Cerebellum (tissue), 4 donors: ENCODE measurements at places on chromosomes 2 and 18. TPM values are rescaled to one million over a fixed set of nuclear protein-coding genes. Genes with fewer than 3 reads are reported as not detected.

- no peak for DNase-seq
Measured at GRCh38 chr2:120279708-120280107, 27.1 kb downstream of the RALB start.

DNA sequence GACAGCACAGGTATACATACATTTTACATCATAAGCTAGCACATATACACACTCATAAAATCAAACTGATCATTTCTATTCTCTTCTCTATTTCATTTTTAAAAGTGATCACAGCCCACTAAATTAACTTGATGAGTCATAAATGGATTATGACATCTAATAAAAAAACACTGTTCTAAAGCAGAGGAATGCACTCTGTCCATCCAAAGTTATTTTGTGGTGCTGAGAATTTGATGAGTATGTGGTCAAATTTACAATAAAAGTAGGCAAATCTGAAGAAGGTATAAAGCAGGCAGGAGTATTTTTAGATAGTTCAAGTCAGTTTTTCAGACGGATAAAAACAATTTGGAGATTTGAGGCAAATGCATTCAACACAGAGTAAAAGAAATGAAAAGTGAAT, 104.4 kb downstream of the NOL4 start:
- no peak for DNase-seq

DNA sequence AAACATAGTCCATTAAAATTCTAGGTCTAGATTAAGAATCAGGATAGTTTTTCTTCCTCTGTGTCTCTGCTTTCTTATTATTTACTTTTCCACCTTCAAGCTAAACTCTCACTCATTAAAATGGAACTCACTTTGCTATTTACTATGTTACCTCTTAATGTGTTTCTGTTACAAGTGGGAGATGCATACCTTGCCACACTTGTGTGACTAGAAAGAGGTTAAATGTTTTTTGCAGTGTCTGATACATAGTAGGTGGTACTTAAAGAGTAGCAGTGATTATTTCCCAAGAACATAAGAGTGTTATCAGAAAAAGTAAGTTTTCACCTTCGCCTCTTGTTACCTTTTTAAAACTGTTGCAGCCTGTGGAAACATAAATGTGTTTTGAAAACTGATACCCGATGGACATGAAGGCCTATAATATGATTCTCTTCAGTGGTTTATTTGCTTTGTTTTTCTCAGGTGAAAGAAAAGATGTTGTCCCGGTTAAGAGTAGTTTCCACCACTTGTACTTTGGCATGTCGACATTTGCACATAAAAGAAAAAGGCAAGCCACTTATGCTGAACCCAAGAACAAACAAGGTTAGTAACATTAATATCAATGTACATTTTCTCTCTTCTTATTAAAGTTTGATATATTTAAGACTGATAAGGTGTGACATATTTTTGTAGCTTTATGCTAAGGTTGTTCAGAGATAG, 16.6 kb downstream of the ME2 start:
- DNase-seq = no peak

DNA sequence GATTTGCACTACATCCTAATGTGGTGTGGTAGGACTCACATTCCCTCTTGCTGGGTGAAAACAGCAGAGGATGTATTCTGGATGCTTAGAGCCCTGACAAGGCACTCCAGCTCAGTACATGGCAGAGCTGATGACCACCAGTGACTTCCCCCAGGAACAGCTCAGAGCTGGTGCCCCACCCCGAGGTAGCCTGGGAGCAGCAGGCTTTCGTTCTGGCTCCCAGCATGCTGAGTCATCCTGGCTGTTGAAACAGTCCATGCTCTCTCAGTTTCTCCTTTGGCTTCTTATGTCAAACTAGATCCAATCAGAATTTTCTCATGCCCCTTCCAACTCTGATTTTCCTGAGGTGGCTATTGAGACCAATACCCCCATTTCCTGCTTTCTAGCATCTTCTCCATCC, 438.2 kb downstream of the NBAS start:
- no peak for DNase-seq

DNA sequence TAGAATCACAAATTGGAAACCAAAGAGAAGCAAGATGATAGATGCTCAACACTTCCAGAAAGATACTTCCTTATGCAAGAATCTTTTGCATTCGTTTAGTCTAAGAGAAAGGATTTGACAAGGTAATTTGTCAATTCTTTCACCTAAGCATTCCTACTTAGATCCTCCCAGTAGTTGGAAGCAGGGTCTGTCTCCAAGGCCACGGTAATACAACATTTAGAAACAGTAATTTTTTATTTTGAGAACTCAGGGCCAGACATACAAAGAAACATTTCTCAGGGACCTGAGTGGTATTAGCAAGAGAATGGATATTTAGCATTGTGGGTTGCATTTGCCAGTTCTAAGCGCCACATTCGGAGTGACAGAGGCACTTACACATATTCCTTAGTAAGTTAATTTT, 68.6 kb downstream of the ACYP2 start:
- no peak for DNase-seq

GRCh38 chr2:15955232-15955988, 15.1 kb downstream of the MYCN start:
- DNase-seq = no peak

DNA sequence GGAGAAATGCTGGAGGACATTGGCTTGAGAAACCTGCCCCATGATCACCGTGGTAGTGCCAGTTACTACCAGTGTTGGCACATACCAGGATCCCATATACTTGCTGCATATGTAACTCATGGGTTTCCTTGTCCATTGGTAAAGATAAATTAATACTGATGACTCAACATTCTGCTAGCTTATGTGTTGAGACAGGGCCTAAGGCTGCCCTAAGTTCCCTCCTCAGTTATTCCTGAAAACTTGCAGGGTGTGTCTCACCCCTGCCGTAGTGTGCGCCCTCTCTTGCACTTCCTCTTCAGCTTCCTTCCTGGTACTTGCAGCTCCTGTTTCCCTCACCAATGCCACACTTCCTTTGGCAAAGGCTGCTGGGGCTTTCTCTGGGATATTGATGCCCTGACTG, 4.3 kb upstream of the INO80C start:
- no peak for DNase-seq

DNA sequence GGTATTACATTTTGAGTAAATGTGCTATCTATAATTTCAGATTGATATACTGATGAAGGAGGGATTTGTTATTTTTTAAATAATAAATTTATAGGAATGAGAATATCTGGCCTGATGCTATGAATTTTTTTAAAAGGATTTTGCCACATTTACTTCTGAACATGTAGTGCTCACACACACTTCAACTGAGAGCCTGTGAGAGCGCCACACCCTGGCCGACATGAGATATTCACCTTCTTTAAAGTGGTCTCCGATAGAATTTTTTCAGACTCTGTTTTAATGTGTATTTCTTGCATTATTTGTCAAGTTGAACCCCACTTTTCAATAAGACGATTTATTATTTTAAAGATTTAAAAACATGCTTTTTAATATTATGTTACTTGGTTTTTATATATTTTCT, 813.3 kb downstream of the DCC start:
- no peak for DNase-seq

DNA sequence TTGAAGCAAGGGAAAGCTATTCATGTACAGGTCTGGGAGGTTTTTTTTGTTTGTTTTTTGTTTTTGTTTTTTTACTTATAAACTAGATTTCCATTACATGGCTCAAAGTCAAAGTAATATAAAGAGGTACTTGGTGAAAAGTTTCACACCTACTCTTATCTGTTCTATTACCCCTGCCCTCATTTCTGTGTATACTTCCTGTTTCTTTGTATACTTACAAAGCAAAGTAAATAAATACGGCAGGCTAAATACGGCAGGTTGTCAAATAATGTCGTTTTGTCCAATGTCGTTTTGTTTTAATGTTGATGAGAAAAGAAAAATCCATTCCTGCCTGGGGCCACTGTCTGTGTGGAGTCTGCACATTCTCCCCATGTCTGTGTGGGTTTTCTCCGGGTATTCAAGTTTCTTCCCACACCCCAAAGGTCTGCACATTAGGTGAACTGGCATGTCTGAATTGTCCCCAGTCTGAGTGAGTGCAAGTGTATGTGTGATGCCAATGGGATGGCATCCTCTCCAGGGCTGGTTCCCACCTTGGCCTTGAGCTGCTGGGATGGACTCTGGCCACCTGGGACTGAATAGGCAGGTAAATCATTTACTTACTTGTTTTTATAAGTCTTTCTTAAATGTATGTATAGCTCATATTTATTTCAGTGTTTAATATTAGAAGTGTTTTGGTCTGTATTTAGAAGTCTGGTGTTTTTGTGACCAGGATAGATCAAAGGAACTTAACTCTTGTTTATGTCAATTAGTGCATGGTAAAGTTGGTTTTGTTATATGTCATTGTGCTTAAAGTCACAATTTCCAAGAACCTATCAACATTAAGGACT, 13.4 kb downstream of the STAMBP start:
- DNase-seq = no peak

GRCh38 chr2:240960309-240960970, 38.0 kb upstream of the SNED1 start:
- DNase-seq = no peak

GRCh38 chr2:8059255-8059654, 622.6 kb upstream of the ID2 start:
- no peak for DNase-seq

DNA sequence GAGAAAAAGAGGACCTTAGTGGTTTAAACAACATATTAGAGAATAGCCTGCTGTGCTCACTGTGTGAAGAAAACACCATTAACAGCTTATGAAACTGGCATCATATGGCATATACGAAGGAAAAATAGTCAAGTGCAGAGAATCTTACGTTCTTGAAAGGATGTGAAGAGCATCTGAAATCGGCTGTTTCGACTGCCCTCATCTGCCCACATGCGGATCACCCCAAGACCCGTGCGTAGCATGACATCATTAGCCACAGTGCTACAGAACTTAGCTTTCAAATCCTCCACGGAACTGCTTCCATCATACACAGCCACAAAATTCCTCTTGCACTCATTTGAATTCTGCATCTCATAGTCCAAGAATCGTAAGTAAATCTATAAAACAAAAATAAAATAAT, 84.3 kb downstream of the NETO1 start:
- DNase-seq = no peak

GRCh38 chr2:218863021-218863520, 3.5 kb downstream of the WNT6 start:
- no peak for DNase-seq

DNA sequence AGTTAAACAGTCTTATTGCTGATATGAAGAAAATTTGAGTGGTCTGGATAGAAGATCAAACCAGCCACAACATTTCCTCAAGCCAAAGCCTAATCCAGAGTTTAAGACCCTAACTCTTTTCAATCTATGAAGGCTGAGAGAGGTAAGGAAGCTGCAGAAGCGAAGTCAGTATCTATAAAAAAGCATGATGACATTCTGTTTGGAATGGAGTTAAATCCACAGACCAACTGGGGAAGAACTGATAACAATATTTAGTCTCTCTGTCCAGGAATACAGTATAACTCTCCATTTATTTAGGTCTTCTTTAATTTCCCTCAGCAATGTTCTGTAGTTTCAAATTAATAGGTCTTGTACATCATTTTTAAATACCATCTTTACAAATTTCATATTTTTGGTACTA, 16.0 kb downstream of the PIGN start:
- no peak for DNase-seq

C2orf49 gene
- total RNA-seq = 24.3 TPM

GKN1 gene
- total RNA-seq = not detected

CFAP65 gene
- total RNA-seq = 1.00 TPM

TDRD15 gene
- 0.18 TPM for total RNA-seq

RNF125 gene
- 2.5 TPM for total RNA-seq

GPR45 gene
- 1.5 TPM for total RNA-seq

ATP8B1 gene
- total RNA-seq = 2.3 TPM
